Lower lobe of right lung (tissue), 2 donors: ENCODE measurements at places on chromosomes 1 and 21. TPM values are rescaled to one million over a fixed set of nuclear protein-coding genes. Genes with fewer than 3 reads are reported as not detected.
A peak's percentile ranks its signal among the peaks of the same experiment; 100 is the strongest.

GABRD gene
- total RNA-seq = 2.7 TPM

DNA sequence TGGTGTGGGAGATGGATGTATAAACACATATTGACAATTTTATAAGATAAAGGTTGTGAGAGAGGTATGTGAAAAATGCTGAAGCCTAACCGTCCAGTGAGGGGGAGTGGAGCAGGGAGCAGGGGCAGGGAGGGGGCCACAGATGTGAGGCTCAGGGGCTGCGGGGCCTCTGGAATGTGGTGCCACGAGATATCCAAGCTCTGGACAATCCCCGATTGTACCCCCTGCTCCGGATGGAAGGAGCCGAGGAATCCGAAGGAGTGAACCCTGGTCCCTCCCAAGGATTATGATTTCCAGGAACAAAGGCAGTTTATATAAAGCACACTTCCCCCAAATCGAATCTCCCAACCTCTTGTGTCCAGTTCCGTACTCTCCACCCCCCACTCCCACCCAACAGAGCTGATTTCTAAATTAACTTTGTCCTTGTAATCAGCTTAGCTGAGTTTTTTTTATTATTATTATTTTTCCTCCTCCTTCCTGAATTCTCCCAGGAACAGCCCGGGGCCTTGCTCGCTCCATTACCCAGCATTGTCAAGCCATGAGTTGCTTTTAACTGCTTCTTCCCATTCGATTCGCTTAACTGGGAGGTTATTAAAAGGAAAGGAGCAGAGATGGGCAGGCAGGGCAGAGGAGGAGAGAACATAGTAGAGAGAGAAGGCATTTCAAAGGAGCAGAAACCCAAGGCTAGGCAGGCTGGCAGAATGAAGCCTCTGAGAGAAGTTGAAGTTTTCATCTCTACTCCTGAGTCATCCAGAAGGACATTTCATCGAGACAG is 9.4 kb downstream of the KIRREL1 start:
- H3K27ac ChIP-seq = peak overlapping the region; percentile 28
- no peak for DNase-seq
- no peak overlapping the region for H3K4me3 ChIP-seq
- H3K4me1 ChIP-seq = peaks cover 50% of the 10 kb centered on the region
- H3K36me3 ChIP-seq = no peaks in the 10 kb centered on the region

GUCA2B gene
- not detected for total RNA-seq

DNA sequence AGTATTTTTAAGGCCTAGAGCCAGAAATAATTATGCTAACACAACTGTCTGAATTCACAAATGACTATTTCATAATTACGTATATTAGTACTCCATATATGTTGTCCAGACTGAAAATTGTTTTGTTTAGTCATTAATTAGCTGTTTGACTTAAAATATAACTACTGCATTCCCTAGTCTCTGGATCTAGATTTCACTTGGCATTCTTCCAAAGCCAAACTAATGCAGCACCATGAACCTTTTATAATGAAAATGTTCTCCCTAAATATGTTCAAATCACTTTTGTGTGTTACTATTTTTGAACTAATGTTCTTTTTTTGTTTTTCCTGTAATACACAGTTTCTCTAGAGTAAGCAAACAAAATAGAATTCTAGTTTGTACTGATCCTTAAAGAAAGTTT is 46.1 kb downstream of the CAMTA1 start:
- H3K36me3 ChIP-seq = no peaks in the 10 kb centered on the region
- H3K27ac ChIP-seq = no peak overlapping the region
- no peak for DNase-seq
- no peaks in the 10 kb centered on the region for H3K4me1 ChIP-seq

- no peak overlapping the region for H3K4me3 ChIP-seq
- H3K27ac ChIP-seq = peak overlapping the region; percentile 6
- H3K4me1 ChIP-seq = no peaks in the 10 kb centered on the region
- no peaks in the 10 kb centered on the region for H3K27me3 ChIP-seq
- no peaks in the 10 kb centered on the region for H3K36me3 ChIP-seq
Observed at GRCh38 chr1:198830412-198830811, 191.6 kb downstream of the PTPRC start.

C1orf185 gene
- not detected for total RNA-seq

S100A1 gene
- 0.71 TPM for total RNA-seq

DNA sequence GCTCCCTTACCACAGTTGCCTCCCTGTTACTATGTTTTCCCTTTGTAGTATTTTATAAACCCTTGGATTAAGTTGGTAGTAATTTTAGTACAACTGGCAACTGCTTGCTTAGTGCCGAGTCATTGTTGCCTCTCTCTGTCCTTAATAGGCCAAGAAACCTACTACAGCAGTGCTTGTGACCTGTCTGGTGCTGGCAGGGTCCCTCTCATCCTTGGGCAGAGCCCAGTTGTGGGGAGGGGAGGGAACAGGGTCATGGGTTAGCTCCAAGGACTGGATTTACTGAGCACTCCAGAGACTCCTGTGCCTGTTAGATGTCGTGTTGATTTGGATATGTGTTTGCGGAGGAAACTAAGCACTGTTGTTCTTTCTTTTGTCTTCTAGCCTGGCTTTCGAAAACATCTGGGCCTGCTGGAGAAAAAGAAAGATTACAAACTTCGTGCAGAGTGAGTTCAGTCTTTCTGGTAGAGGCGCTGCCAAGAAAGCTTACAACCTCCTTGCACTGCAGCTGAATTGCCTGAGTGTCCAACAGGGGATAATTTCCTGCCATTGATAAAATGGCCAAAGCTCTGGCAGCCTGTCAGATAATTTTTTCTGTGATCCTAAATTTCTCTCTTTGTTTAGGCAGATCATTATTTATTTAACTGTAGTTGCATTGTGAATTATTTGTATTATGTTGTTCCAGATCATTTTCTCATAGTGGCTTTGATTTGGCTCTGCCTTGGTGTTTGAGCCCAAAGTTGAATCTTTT is 3.6 kb downstream of the UTP11 start:
- DNase-seq = peak; percentile 12
- peaks cover 53% of the 10 kb centered on the region for H3K36me3 ChIP-seq
- H3K27ac ChIP-seq = peak overlapping the region; percentile 13
- H3K4me3 ChIP-seq = no peak overlapping the region
- peaks cover 38% of the 10 kb centered on the region for H3K4me1 ChIP-seq
- H3K27me3 ChIP-seq = no peaks in the 10 kb centered on the region

EPHX1 gene
- total RNA-seq = 233 TPM
